Hematopoietic multipotent progenitor cell (in vitro differentiated cells): ENCODE measurements at places on chromosomes 7 and 10. TPM values are rescaled to one million over a fixed set of nuclear protein-coding genes. Genes with fewer than 3 reads are reported as not detected.
A peak's percentile ranks its signal among the peaks of the same experiment; 100 is the strongest.

Gene CPN1
- total RNA-seq, result not detected

Gene AMPH
- not detected for total RNA-seq

Gene CCDC6
- 24.8 TPM for total RNA-seq

Gene VIPR2
- 0.27 TPM for total RNA-seq

Gene PAX4
- not detected for total RNA-seq

Gene FAM180A
- not detected for total RNA-seq

Gene PTPRE
- total RNA-seq, result 86.2 TPM

Gene VPS50
- total RNA-seq, result 10.8 TPM

Gene ADAM12
- under 0.01 TPM for total RNA-seq

- DNase-seq, result no peak
Measured at GRCh38 chr10:34933676-34934075, 118.6 kb upstream of the PARD3 start.

- DNase-seq, result no peak
Measured at GRCh38 chr10:62727934-62728333, 76.6 kb upstream of the ADO start.

GRCh38 chr10:82680608-82681007 lies 805.6 kb downstream of the NRG3 start:
- DNase-seq, result no peak

DNA sequence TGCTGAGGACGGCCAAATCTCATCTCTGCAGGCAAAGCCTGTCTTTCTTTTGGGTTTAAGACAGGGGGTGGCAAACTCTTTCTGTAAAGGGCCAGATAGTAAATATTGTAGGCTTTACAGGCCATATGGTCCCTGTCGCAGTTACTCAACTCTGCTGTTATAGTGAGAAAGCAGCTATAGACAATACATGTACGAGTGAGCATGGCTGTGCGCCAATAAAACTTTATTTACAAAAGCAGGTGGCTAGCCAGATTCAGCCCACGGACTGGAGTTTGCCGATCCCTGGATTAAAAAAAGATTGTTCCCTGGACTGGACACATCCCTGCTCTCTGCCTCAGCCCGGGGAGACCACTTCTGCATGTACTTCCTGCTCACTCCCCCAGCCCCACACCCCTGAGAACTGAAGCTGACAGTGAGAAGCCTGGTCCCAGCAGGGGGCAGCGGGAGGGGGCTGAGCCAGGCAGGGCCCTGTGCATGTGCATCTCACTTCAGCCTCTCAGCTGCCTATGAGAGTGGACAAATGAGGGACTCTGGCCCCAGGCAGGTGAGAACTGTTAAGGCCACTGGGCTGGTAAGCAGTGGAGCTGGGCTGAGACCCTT lies 392.4 kb downstream of the PLXNA4 start:
- no peak for DNase-seq

- no peak for DNase-seq
Measured at GRCh38 chr7:75072981-75073283, 670 bp downstream of the RCC1L start.

GRCh38 chr10:12663863-12664262 lies 314.5 kb downstream of the CAMK1D start:
- no peak for DNase-seq

DNA sequence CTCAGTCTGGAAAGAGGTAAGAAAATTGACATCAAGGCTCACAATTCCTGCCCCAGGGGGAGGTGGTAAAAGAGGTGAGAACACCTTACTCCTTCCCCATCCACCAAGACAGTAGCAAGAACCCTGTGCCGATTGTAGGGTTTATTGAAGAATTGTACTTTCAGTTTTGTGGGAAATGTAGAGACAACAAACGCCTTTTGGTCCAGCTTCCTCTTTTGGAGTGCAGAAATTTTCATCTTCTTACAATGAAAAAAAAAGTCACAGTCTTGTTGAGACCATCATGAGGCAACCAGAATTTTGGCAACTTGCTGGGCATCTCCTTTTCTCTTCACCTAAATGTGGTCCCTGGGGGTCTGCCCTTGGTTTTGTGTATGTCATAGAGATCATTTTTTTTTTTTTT lies 217.7 kb downstream of the TMEM178B start:
- peak; percentile 29 for DNase-seq

GRCh38 chr10:72027498-72027897 lies 60.9 kb downstream of the SPOCK2 start:
- DNase-seq, result no peak

DNA sequence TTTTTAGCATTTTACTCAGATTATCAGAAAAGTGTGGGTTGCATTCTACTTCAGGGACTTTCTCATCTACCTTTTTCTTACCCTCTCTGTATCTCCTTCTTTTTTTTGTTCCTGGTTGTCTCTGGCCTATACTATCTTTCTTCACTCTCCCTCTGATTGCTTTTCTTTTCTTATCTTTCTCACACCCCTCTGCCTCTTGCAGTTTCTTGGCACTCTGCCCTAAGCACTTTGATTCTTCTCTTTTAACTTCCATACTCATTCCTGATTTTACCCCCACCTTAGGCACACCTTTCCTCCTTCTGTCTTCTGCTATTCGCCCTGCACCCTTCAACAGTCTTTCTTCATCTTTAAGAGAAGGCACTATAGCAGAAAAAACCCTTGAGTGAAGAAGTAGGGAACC lies 92.8 kb upstream of the HPS1 start:
- DNase-seq, result no peak

- no peak for DNase-seq
Measured at GRCh38 chr10:124565565-124566221, 104.1 kb downstream of the LHPP start.

GRCh38 chr10:36366843-36367242 lies 724.7 kb upstream of the FZD8 start:
- no peak for DNase-seq

- DNase-seq, result no peak
Measured at GRCh38 chr7:155733582-155734444, 78.5 kb downstream of the SHH start.

DNA sequence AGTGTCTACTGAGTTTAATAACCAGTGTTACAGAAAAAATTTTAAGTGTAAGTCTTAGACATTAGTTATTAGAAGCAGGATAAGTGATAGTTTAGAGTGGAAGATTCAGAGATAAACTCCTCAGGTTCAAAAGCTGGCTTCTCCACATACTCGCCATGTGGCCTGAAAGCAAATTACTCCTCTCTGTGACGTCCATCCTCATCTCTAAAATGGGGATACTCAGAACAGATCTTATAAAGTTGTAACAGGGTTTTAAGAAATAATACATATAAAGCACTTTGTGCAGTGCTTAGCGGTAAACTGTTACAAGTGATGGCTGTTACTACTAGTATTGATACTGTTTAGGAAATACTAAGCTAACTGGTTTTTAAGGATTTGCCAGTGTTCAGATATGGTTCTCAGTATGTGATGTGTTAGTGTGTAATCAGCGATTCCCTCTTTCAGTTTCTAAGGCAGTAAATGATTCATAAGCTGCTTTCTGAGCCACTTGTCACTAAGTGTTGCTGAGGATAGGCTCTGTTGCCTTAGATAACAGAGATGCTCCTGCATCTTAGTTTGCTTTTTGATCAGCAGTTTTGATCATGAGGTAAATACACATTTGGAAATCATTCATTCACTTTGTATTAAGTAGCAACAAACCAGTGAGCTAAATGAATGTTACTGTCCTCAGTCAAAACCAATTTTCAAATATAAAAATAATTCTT lies 58.7 kb downstream of the CYP51A1 start:
- DNase-seq, result no peak

DNA sequence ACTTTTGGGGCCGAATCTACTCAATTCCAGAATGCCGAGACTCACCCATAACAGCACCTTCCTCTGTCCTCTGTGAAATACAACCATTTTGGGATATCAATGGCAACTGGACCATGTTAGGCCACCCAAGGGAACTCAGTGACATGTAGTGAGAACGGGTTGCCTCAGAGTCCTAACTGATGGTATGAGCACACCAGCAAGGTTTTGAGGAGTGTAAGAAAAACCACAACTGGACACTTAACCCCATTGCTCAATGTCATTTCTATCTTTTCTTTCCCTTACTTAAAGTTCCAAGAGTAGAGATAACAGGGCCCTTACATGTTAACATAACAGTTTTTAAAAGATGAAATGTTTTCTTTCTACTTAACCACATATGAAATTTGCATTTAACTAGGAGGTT lies 67.1 kb downstream of the TNS3 start:
- no peak for DNase-seq

DNA sequence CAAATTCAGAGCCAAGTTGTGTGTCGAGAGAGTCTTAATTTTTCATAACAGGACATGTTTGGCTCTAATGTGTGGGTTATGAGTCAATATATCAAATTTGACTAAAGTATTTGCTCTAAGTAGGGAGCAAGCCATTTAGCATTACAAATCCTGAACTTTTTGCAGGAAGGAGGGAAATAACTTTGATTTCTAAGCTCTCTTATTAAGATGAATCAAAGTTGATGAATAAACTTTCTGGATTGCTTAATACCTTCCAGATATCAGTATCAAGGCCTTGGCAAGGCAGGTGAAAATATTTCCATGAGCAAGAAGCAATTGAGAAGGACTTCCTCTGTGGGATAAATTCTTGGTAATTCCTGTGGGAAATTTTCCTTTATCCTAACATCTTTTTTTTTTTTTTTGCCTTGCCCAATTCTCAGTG lies 258.8 kb downstream of the AHR start:
- no peak for DNase-seq

GRCh38 chr7:45065031-45065995 lies 23.5 kb downstream of the NACAD start:
- no peak for DNase-seq

- no peak for DNase-seq
Measured at GRCh38 chr7:45703911-45704682, 129.9 kb downstream of the ADCY1 start.

- DNase-seq, result no peak
Measured at GRCh38 chr7:7369134-7369533, 166.5 kb downstream of the COL28A1 start.

DNA sequence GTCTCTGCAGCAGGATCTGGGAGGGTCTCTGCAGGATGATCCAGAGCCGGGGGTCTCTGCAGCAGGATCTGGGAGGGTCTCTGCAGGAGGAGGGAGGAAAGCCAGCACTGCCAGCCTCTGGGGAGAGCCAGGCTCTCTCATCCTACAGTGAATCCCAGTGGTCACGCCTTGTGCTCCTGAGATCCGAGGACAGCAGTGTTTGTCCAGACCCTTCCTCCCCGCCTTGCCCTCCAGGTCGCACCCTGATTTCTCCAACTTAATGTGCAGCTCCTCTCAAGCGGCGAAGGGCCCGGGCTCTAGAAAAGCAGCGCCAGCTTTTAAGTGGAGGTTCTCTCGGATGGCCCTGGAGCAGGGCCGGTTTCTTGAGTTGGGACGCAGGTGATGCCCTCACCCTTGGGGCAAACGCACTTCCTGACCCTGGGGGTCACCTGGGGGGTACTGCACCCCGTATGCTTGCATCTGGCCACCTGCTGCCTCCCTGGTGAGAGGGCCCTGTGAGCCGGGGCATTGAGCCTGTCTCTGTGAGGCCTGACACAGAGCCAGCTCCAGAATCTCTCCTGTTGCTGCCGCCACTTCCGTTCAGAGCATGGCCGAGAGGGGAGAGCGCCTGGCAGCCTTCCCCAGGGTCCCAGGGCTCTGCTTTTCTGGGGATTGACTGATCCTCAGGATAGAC lies 111.6 kb downstream of the ACTR3B start:
- DNase-seq, result no peak

- no peak for DNase-seq
Measured at GRCh38 chr7:94832051-94832450, 75.3 kb upstream of the PPP1R9A start.

DNA sequence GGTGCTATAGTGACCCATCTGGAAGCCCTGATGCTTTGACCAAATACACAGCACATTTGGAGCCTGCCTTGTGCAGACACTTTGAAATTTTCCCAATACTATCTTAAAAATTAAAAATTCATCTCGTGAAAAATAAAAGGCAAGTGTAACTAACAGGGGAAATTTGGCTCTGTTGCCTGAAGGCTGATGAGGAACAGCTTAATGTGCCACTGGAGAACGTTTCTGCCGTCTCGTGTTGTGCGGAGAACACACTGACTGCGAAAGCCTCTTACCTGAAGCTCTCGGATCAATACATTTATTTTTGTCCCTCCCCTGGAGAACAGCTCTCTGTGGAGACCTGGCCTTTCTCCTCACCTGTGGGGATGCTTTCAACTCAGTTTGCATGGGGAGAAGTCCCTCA lies 77.2 kb upstream of the CHST15 start:
- no peak for DNase-seq
